ENCODE measurements at places on chromosomes 3 and 15.

DNA sequence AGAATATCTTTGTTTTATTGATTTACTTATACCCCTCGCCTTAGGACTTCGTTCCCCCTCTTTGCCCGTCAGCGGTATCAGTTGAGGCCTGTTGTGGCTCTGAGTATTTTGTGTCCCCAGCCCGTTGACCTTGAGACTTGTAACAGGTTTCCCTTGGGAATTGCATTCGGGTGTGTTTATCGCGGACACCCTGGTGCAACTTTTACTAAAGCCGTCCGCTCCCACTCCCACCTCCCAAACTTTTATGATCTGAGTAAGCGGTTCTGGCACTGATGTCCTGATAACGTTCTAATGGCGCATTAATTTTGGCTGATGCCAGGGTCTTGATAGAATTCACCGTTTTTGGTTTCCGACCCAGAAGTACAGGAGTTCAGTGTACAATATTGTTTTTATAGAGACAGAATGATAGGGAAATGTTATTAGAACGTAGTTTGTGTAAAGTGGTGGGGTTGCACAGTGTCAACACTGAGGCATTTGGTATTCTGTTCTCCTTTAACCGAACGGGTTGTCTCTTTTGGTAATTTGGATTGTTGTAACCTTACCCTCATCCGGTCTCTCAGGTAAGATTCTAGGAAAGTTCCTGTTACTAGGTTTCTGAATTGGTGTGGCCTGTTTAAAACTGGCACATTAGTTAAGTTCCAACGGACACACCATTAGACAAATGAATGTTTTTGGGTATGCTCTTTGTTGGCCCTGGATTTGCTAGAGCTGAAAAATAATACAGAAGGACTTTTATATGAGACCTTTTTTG is 47.8 kb downstream of the OIP5 start:
- DNase-seq, result no peak

GRCh38 chr3:108345492-108346205 is 49.3 kb downstream of the HHLA2 start:
- no peak for DNase-seq

DNA sequence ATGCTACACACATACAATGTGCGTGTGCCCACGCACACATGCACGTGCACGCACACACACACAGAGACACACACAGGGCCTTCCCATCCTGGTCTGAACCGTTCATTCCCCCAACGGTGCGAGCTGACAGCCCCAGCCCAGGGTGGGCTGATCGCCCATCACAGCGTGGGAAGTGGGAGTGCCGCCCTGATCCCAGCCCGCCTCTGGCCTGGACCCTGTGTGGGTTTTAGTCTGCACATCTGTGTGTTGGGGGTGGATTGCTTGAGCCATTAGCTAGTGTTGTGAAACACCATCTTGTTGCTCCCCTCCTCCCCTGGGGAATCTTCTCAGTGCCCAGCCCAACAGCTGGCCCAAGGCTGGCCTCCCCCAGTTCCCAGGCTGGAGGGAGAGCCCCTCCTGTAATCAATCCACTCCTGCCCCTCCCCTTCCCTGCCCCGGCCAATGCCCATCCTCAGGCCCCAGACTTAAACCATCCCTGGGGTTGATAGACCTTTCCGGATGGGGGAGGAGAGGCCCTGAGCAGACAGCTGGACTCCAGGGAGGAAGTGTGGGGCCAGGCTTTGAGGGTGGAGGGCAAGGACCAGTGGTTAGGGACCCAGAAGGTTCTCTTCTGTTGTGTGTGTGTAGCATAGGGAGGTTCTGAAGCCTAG is 8.3 kb downstream of the SEMA3G start:
- DNase-seq, result no peak

DNA sequence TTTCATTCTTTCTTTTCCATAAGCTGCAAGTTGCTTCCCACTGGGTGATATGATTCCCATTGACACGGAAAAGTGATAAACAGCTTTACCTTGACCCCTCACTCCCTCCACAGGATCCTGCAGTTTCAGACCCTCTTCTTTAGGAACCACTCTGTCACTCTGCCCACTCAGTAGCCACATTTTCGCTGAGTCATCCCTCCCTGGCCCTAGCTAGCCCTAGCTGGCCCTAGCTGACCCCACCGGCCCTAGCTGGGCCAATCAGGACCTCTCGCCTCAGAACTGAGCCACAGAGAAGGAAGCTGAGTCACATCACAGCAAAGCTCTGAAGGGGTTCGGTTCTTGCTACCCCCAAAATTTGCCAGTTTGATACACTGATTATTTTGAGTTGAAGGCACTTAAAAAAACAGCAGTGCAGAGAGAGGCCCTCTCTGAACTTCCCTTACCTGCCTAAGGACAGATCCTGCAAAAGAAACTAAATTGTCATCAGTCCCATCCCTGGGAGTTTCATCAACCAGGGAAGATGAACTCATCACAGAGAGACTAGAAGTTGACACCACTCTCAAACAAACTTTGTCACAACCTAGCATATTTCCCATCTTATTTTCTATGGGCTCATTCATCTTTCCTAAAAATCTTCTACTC is 233.5 kb upstream of the PROK2 start:
- DNase-seq, result no peak

- DNase-seq, result no peak
Measured at GRCh38 chr3:169435193-169435592, 228.3 kb downstream of the MECOM start.
